ENCODE measurements at places on chromosomes 4 and X.

- DNase-seq = no peak
Observed at GRCh38 chr4:37043342-37043741, 201.2 kb upstream of the NWD2 start.

- peak; percentile 36 for DNase-seq
Observed at GRCh38 chr4:26131711-26132110, 189.1 kb upstream of the RBPJ start.

DNA sequence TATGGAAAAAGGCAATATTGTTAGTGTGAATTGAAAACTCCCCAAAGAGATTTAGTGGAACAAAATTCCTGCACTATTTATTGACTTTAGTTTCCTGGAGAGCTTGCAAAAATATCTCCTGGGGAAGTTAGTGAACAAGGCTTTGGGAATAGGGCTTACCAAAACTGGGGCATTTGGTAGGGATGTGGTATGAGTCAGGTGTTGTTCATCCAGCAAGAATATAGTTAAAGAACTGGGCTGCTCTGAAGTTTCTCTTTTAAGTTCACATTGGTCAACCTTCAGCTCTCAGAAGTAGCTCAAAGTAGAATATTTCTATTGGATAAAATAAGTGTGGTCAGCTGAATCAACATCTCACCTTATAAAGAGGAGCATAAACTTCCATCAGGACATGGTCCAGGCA is 185.0 kb downstream of the CPE start:
- no peak for DNase-seq

DNA sequence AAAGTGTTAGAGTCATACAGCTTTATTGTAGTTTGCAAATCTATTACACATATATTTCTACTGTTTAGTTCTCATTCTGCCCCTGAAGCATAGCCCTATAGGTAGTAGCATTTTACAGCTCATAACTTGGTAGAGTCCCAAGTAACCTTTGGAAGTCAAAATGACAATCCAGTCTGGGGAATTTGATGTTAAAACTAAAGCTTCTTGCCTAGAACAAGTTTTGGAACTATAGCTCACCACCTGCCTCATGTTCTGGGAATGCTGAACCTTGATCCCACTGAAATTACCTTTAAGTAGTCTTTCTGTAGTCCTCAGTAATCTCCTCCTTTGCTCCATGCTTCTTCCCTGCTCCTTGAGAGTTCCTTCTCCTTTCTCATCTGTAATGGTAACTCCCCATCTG is 8.4 kb downstream of the UGT8 start:
- DNase-seq = no peak

DNA sequence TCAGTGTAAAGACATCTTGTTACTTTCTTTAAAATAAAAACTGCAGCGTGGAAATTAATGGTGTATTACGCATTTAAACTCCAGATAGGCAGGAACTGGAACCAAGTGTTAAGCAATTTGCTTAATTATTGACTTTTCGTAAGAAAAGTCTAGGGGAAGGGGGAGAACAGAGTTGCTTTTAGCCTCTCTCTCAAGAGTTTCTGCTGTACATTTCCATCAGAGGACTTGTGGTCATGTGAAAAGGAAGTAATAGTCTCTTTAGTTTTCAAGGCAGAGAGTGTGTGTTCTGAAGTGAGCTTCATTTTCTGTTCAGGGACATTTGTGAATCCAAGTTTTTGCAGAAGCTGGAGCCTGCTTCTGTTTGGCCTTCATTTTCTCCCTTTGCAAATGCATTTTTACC is 127.2 kb downstream of the UBE2K start:
- DNase-seq = no peak

- no peak for DNase-seq
Observed at GRCh38 chrX:72095370-72095769, 36.3 kb downstream of the RTL5 start.

GRCh38 chr4:152853293-152853692 is 73.5 kb downstream of the ARFIP1 start:
- no peak for DNase-seq

DNA sequence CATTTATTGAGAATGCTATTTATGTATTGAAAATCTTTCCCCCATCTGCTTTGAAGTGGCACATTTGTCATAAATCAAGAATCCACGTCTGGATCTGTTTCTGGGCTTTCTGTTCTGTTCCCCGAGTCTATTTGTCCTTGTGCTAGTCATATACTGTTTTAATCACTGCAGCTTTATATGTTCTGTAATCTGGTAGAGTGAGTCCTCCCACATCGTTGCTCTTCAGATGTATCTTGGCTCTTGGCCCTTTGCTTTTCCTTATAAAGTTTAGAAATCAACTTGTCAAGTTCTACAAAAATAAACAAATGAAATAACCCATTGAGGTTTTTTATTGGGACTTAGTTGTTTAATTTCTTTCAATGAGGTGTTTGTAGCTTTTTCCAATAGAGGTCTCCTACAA is 29.0 kb downstream of the LONRF3 start:
- DNase-seq = no peak

GRCh38 chr4:52659722-52660261 is 691 bp upstream of the USP46 start:
- DNase-seq = no peak

DNA sequence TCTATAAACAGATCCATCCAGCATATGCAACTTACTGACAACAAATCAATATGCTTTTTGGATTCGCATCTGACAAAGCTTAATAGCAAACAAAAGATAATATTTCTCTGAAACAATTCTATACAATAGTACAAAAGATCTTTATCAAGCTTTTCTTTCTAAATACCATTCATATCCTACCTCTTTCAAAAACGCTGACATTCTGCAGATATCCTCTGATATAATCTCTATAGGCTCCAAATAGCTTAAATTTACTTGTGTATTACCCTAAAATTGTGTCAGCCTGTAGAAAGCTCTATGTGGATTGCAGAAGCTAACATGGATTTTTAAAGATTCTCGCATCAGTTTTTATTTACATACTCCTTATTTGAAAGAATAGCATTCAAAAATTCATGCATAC is 260.6 kb downstream of the GASK1B start:
- DNase-seq = no peak

DNA sequence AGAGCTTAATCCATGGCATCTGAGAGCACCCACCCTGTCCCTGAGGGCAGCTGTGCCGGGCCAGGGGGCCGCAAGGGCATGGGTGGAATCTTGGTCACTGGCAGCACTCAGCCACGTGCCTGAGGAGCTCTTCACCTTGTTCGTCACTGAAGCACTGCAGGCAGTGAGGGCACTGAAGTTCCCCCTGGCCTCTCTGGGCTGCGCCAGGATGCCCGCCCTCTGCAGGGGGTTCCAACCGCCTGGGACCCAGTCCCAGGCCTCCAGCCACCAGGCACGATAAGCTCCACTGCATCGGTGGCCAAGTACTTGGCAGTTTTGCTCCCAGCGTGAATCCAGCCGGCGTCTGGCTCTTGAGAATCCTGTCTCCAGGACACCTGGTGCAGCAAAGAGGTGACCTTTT is 96.4 kb upstream of the MED14 start:
- DNase-seq = no peak

GRCh38 chr4:39608451-39608850 is 30.2 kb downstream of the SMIM14 start:
- no peak for DNase-seq
